ENCODE measurements at places on chromosomes 5 and 9. TPM values are rescaled to one million over a fixed set of nuclear protein-coding genes. Genes with fewer than 3 reads are reported as not detected.

Gene PTPN3
- total RNA-seq = 0.29 TPM

Gene PDE8B
- not detected for total RNA-seq

Gene CMYA5
- total RNA-seq = 0.89 TPM

Gene ITK
- not detected for total RNA-seq

Gene OLFML2A
- total RNA-seq = 14.1 TPM

Gene ZNF300
- 3.2 TPM for total RNA-seq

Gene FOXD4L6
- not detected for total RNA-seq

Measured in myometrial cell (primary cell).